ENCODE measurements at places on chromosomes 7 and 10. TPM values are rescaled to one million over a fixed set of nuclear protein-coding genes. Genes with fewer than 3 reads are reported as not detected.

ASZ1 gene
- total RNA-seq, result not detected

TAC1 gene
- total RNA-seq, result not detected

HSPA12A gene
- 0.44 TPM for total RNA-seq

HTR5A gene
- total RNA-seq, result not detected

DOCK4 gene
- total RNA-seq, result 57.1 TPM

PODXL gene
- 75.0 TPM for total RNA-seq

CC2D2B gene
- total RNA-seq, result not detected

GPER1 gene
- 1.1 TPM for total RNA-seq
